Effector memory CD4-positive, alpha-beta T cell (primary cell): ENCODE measurements at places on chromosomes 11 and 22.
A peak's percentile ranks its signal among the peaks of the same experiment; 100 is the strongest.

- no peak for DNase-seq
Measured at GRCh38 chr11:19633276-19633675, 79.4 kb upstream of the NAV2 start.

DNA sequence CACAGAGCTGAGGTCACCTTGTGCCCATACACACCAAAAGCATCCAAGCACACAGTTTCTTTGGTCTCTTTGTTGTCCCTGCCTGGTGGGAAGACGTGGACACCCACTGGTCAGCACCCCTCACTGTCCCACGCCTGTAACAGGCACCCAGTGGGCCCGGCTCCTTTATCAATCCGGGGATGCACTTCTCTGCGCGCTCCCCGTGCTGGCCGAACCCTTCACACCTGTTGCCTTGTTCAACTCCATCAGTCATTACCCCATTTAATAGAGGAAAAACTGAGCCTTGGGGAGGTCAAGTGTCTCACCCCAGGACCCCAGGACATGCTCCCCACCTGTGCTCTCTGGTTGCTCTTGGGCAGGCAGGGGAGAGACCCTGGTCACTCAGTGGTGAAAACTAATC is 49.7 kb upstream of the FGF3 start:
- DNase-seq = no peak

- DNase-seq = no peak
Measured at GRCh38 chr11:118132385-118133151, 20.1 kb downstream of the SCN4B start.

DNA sequence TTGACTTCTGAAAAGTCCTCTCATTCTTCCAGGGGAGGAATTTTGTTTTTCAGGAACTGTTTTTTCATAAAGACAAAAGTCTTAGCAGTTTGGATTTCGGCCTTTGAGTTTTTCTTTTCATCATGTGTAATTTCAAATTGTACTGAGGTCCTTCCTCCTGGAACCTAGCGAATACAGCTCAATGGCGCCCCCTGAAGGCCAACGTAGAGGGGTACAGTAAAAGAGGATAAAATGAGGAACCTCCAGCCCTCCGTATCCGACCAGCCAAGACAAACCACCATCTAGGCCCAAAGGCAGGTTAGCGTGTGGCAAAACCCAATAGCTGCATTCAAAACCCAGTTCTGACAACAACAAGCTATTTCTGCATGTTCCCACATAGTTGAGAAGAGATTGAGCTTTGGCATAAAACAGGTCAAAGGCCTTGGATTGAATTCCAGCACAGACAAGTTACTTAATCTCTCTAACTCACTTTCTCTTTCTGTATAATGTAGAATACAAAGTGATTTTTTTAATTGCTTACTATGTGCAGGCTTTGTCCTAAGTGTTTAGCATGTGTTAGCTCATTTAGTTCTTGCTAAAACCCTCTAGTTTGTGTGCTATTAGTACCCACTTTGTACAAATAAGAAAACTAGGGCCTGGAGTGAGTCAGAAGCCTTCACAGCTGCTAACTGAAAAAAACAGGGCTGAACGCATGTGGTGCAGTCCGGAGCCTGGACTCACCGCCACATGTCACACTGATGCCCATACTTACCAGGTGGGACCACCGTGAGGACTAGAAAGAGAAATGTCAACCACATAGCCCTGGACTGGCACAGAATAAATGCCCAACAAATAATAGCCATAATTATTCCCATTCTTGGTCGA is 43.2 kb upstream of the ETS1 start:
- peak; percentile 81 for DNase-seq
